T follicular helper cell (primary cell): ENCODE measurements at places on chromosomes 16 and 17.

GRCh38 chr17:19361326-19361725 lies 1.2 kb downstream of the B9D1 start:
- DNase-seq = no peak

- no peak for DNase-seq
These were observed 28.4 kb downstream of the LRRC75A start for GRCh38 chr17:16463358-16464302.

DNA sequence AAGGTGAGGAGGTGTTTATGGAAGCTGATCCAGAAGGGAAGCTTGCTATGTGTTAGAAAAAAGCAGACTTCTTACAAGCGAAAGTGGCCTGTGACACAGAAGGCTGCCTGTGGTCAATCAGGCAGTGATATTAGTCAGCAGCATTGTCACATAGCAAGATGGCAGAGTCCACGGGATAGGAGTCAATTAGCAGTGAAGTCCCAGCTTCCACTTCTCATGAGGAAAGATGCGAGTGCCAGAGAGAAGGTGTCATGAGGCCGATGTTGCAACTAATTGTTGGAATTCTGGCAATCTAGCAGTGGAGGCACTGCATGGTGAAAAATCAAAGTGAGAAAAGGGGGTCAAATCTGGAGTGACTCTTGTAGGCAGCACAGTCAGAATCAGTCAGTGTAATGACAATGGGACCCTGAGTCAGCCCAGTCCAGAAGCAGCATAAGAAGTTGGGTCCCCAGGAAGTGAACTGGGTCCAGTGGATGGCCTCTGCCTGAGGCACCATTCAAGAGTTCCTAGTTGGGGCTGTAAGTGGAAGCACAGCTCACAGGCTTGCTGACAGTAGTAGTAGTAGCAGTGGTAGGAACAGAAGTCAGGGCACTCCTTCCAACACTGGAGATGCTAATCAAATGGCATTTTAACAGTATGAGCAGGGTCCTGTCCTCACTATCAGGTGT lies 85.1 kb downstream of the TNFRSF13B start:
- no peak for DNase-seq

DNA sequence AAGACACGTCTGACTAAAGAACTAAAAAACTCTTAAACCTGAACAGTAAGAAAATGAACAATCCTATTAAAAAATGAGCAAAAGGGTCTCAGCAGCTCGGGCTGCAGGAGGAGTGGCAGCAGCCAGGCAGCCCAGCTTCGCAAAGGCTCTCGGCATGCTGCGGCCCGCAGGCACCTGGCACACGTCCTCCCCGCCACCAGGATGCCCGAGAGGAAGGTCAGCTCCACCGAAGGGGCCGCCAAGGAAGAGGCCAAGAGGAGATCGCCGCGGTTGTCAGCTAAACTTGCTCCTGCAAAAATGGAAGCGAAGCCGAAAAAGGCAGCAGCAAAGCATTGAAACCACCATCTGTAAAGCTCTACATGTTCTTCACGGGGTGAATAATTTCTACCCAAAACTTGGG lies 173.5 kb downstream of the BCAS3 start:
- no peak for DNase-seq

DNA sequence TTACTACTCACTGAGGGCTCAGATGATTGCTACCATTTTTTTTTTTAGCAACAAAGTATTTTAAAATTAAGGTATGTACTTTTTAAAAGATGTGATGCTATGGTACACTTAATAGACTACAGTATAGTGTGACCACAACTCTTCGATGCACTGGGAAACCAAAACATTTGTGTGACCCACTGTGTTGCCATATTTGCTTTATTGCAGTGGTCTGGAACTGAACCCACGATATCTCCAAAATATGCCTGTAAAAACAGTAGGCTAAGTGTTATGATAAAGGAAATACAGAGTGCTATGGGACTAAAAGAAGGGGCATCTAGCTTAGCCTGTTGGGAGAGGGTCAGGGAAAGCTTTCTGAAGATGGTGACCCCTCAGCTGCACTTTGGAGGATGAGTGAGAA lies 41.6 kb upstream of the HNF1B start:
- no peak for DNase-seq

GRCh38 chr17:30415491-30415890 lies 36.8 kb downstream of the CPD start:
- no peak for DNase-seq

GRCh38 chr16:50696575-50697420 lies 3.4 kb downstream of the NOD2 start:
- DNase-seq = peak; percentile 43

DNA sequence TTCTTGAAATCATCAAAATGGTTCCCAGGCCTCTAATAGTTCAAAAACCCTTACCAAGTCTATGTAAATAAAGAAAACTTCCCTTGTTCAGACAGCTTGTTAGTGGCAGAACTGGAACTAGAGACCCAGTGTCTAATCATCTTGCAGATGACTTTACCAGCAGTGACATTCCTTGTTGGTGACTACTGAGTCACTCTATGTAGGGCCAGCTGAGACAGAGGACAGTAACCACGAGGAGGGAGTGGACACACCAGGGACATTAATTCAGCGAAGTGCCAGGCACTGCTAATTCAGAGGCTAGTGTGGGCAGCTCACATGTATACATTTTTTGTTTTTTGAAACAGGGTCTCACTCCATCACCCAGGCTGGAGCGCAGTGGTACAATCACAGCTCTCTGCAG lies 6.1 kb upstream of the HEATR3 start:
- no peak for DNase-seq

DNA sequence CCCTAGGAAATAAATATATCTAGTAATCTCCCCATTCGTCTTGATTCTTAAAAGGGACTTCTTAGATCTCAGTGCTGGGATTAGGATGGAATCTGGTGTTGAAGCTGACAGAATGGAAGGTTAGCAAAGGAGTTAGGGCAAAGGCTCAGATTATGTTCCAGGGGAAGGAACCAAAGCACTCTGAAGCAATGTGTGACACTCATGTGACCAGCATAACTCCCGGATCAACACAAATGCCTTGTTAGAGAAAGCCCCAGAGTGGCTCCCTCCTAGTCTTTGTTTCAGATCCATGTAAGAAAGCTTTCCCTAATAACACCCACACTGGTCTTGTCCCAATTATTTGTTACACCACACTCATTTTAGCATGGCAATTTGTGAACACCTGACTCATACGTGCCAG lies 62.6 kb upstream of the ERN1 start:
- DNase-seq = no peak
